Renal cortex interstitium (tissue), 15 donors: ENCODE measurements at places on chromosomes 5 and 9. TPM values are rescaled to one million over a fixed set of nuclear protein-coding genes. Genes with fewer than 3 reads are reported as not detected.

PCDHGB3 gene
- polyA plus RNA-seq, result 2.1 TPM

URM1 gene
- polyA plus RNA-seq, result 55.4 TPM

MTAP gene
- polyA plus RNA-seq, result 36.3 TPM

PTAR1 gene
- 63.1 TPM for polyA plus RNA-seq

RRAGA gene
- polyA plus RNA-seq, result 110 TPM

TLR4 gene
- polyA plus RNA-seq, result 7.6 TPM

GAPT gene
- 1.1 TPM for polyA plus RNA-seq

CDKN2B gene
- 0.33 TPM for polyA plus RNA-seq

LVRN gene
- 2.5 TPM for polyA plus RNA-seq

CCDC152 gene
- 15.7 TPM for polyA plus RNA-seq

SPINK4 gene
- not detected for polyA plus RNA-seq

PCDHA1 gene
- not detected for polyA plus RNA-seq

CDX1 gene
- 0.69 TPM for polyA plus RNA-seq

PGGT1B gene
- 28.4 TPM for polyA plus RNA-seq

INSL4 gene
- not detected for polyA plus RNA-seq

IFNK gene
- not detected for polyA plus RNA-seq

FBXO10 gene
- 13.2 TPM for polyA plus RNA-seq

ANKRD18A gene
- polyA plus RNA-seq, result 3.9 TPM

MYORG gene
- 8.4 TPM for polyA plus RNA-seq

ORM2 gene
- polyA plus RNA-seq, result not detected

PCDHGC5 gene
- polyA plus RNA-seq, result 0.36 TPM

EIF4E1B gene
- not detected for polyA plus RNA-seq

IL3 gene
- polyA plus RNA-seq, result not detected

PLPPR1 gene
- polyA plus RNA-seq, result 16.7 TPM

TNFSF15 gene
- 5.8 TPM for polyA plus RNA-seq

OSMR gene
- polyA plus RNA-seq, result 7.9 TPM

TTC16 gene
- polyA plus RNA-seq, result 0.23 TPM

FOXI1 gene
- 5.2 TPM for polyA plus RNA-seq

RAB3C gene
- 1.2 TPM for polyA plus RNA-seq

PCDHB13 gene
- 6.9 TPM for polyA plus RNA-seq

TBC1D13 gene
- polyA plus RNA-seq, result 41.6 TPM

SLCO6A1 gene
- polyA plus RNA-seq, result 0.11 TPM
